Fibroblast of skin of right quadriceps (primary cell): ENCODE measurements at places on chromosomes 5 and 9.
A peak's percentile ranks its signal among the peaks of the same experiment; 100 is the strongest.

DNA sequence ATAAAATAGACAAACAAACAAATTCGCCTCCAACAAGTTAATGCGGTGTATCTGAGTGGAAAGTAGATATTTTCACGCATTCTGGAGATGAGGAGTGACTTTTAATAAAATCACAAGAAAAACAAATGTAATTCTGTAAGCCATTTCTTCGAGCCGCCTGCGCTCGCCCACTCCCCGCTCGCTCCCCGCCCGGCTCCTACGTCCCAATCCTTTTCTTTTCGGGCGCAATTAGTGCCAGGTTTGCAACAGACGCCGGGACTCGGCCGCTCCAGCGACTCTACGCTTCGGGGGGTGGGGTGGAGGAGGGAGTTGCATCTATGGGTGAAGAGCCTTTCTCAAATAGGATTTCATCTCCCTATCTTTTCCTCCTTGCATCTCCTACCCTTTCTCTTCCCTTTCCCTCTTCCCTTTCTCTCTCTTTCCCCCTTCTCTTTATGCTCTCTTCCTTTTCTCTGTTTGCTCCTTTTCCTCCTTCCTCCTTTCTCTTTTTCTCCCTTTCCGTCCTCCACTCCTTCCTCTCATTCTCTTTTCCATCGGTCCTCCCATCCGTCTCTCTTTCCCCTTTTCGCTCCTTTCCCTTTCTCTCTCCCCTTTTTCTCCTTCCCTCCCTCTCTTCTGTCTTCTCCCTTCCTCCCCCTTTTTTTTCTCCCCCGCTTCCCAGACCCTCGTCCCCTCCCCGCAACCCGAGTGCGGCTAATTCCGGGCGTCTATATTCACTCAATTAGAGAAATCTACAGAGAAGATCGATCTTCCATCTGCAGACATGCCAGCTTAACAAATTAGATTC is 6.1 kb upstream of the OTP start:
- DNase-seq, result no peak

DNA sequence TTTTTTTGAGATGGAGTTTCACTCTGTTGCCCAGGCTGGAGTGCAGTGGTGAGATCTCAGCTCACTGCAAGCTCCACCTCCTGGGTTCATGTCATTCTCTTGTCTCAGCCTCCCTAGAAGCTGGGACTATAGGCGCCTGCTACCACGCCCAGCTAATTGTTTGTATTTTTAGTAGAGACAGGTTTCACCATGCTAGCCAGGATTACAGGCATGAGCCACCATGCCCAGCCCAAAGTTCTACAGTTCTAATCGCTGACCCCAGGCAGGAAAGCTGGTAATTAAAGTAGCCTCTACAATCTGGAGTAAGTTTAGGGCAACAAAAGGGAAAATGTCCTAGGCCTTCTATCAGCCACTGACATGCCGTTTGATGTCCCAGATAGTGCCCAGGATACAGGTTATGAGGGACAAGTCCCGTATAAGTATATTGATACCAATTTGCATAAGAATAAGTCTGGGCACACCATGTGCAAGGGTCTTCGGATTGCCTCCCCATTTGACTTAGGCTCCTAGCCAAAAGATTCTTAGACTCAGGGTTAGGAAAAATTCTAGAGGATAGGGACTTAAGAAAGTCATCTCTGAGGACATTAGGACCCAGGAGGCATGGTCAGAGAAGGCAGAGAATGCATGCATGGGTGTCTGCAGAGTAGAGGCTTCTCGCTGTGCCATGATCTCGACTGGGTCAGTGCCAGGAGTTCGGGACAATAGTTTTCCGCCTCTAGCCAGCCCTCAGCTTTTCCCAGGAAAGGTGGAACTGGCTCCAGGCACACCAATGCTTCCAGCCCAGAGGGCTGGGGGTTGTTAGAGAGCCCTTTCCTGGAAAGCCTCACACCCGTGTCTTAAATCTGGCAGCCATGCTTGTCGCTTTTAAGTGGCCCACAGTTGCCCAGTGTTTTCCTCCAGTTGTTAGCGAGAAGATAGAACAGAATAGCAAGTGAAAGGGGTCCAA is 1111.1 kb downstream of the TAF11L14 start:
- no peak for DNase-seq

- DNase-seq, result peak; percentile 66
Measured at GRCh38 chr5:38601863-38602298, 45.4 kb upstream of the LIFR start.

DNA sequence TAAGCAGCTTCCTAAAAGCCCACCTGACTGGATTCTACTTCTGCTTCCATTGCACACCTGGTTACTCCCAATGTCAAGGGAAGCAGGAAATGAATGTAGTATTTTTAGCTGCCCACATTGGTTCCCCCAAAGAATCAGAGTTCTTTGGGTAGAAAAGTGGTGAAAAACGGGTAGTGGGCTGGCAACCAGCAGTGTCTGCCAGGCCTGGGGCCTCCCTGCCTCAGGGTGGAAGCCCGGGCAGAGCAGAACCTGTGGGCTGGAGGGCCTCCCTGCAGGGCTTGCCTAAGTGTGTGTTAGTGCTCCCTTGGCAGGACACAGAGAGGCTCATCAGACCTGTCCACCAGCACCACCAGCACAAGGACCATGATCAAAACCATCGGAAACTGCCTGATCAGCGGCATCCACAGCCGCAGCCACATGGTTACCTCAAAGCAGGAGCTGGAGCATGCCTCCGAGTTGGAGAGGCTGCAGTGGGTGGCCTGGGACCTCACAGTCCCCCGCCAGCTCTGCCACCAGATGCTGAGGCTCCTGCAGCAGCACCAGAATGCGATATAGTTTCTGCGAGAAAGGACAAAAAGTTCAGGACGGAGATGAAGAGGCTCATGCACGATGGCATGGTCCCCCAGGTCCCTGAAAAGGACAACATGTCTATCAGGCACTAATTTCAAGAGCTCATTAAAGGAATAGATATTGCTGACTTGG is 72.2 kb downstream of the PTPDC1 start:
- DNase-seq, result no peak

GRCh38 chr5:177369645-177370440 is 12.1 kb downstream of the RGS14 start:
- DNase-seq, result no peak

GRCh38 chr5:61653807-61654580 is 321.9 kb downstream of the ZSWIM6 start:
- DNase-seq, result no peak

- peak; percentile 50 for DNase-seq
Measured at GRCh38 chr5:124408738-124409453, 337.5 kb downstream of the ZNF608 start.

DNA sequence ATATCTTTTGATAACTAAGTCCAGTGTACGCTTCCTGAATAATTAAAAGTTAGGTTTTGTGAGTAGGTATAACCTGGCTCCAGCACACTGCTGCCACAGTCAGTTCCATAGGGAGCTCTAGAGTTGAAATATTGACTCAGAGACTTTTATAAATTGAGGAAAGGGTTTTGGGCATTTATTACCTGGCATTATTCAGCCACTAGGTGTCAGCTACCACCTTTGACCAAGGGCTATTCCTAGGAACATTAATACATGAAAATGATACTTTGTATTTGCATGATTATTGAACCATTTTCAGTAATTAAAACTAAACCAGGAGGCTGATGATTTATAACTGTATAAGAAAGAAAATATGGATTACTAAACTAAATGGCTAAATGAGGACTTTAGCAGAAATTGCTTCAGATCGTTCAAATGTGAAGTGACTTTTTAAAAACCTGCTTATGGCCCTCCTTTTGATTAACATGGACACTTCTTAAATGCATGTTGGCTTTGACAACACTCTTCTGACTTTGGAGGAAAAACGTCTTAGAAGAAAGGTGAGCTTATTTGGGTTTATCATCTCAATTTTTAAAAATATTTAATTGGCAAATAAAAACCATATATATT is 83.0 kb downstream of the SMC2 start:
- peak; percentile 1 for DNase-seq

DNA sequence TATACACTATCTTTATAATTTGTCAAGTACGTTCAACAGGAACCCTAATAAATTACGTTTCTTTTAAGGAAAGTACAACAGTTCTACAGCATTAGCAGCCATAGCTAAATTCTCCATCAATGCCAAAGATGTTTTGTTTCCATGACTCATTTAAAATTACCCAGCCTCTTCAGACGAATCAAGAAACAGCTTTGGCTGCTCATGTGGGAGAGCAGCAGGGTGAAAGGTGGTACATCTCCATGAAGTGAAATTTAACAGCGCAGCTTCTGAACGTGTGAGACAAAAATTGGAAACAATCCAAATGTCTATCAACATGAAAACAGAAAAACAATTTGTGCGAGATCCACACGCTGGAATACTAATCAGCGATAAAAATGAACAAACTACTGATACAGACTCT is 327.3 kb upstream of the CDH6 start:
- no peak for DNase-seq

DNA sequence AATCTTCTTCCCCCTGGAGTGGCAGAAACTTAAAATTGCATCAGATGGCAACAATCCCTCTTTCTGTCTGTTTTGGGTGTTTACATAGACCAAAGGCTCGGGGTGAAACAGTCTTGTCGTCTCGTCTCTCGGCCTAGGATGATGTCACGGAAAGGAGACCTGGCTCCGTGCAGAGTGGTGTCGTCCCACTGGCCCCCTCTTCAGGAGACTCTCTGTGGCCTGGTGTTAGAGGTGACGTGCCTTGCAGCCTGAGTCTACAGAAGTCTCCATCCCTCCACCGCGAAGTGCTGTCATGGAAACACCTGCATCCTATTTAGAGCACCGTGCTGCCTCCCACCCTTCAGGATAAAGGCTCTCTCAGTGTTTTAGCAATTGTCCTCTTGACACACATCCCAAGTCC is 409.7 kb downstream of the IRX1 start:
- DNase-seq, result no peak

DNA sequence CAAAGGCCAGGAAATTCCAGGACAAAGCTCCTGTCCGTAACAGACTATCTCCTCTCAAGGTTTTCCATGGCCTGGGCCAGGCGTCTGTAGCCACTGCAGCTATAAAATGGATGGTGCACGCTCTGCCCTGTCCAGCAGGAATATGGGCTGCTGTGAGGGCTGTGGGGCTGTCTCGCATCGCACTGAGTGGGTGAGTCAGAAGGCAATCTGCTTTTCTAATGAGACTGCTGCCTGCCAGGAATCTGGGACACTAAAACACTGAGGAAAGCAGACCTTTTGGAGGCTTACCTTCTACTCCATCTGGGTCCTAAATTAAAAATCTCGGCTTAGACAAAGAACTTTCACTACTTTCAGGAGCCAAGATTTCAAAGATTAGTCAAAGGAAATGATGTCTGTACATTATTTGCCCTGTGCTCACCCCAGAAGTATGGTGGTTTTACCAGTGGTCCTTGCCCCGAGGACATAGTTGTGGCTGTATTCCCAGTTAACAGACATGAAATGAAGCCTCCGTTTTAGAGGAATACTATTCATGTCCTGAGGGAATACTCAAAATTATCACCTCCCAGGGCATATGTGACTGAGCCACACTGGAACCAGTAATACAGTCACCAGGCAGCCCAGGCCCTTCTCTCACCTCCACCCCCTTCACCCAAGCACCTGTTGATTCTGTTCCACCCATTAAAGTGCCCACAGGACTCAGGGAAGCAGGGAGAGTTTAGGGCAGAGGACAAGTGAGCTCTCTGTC is 56.4 kb downstream of the PFDN1 start:
- DNase-seq, result peak; percentile 79

DNA sequence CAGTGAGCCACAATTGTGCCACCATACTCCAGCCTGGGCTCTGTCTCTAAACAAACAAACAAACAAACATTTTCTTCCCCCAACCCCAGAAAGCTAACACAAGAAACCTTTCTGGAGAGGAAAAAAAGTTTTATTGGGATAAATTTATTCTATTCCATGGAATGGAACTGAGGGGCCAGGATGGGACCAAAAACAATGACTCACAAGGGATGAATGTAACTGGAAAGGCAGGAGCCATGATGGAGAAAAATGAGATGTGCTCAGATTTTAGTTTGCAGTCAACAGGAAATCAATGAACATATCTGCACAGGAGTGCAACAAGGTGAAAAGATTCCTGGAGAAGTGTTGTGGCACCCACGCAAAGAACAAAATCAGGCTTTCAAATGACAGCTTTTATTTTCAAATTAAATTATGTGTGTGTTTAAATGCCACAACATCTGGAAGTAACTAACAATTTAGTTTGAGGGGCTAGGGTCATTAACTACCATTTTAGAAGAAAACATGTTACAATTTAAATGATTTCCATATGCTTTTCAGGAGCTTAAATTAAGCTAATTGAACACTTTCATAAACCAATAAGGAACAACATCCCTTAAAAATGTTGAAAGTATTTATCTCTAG is 208.6 kb downstream of the TSSK1B start:
- peak; percentile 50 for DNase-seq

- peak; percentile 21 for DNase-seq
Measured at GRCh38 chr5:153624451-153624765, 133.9 kb downstream of the GRIA1 start.

DNA sequence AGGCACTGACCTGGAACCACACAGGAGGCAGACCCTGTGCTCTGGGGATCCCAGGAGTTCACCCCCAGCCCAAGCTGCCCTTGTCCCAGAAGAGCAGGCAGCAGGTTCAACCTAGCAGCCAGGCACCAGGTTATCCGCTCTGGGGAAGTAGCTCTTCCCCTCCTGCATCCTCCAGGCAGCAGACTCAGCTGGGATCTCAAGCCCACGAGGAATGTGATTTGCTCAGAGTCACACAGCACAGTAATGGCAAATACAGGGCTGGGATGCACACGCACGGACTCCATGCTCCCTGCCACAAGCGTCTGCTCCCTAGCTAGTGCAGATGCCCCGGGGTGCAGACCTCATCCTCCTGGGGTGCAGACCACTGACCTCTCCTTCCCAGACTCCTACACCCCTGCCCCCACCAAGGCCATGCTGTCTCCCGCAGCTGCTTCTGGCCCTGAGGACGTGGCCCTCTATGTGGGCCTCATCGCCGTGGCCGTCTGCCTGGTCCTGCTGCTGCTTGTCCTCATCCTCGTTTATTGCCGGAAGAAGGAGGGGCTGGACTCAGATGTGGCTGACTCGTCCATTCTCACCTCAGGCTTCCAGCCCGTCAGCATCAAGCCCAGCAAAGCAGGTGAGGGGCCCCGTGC is 25.5 kb downstream of the HK3 start:
- DNase-seq, result no peak

DNA sequence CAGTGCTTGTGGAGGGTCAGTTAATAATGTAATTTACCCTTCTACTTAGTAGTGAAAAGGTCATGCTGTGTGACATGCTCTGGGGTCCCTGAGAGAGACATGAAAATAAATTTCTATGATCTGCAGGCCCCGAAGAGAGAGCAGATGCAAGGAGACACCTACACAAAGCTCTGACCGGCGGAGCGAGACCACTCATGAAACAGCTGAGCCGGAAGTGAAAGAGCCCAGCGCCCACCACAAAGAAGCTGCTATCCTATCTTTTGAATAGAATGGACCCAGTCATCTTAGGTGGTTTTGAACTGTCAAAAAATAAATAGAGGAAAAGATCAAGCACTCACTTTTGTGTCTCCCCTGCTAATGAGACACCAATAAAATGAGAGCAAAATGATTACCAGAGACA is 190.0 kb downstream of the MED10 start:
- no peak for DNase-seq

DNA sequence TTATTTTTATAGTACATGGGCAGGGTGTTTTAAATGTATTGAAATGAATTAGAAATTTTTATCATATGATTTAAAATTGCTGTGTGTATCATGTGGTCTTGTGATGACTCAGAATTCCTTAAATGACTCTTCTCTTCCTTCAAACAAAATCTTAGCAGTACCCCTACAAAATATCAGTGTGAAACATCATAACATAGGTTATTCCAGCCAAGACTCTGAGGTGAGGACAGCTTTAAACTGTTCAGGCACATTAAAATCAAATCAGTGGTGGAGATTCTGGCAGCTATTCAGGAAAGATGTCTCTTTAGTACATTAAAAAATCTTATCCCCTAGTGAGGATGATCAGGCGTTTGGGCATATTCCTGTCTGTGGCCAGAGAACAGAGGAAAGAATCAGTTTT is 174.0 kb downstream of the MAN2A1 start:
- DNase-seq, result peak; percentile 86

GRCh38 chr5:98624145-98624880 is 149.2 kb upstream of the RGMB start:
- peak; percentile 7 for DNase-seq
